ENCODE measurements at places on chromosomes 2 and 18.

- DNase-seq: peak; percentile 59
Observed at GRCh38 chr2:163155279-163155883, 316.8 kb upstream of the KCNH7 start.

GRCh38 chr18:45670281-45670962, 53.6 kb upstream of the SLC14A1 start:
- no peak for DNase-seq

GRCh38 chr2:163664610-163665009, 71.2 kb downstream of the FIGN start:
- no peak for DNase-seq

- DNase-seq: no peak
Observed at GRCh38 chr2:3249476-3249962, 128.1 kb downstream of the EIPR1 start.

GRCh38 chr18:35430721-35431373, 53.7 kb upstream of the ZNF396 start:
- DNase-seq: no peak

- DNase-seq: no peak
Observed at GRCh38 chr2:158619496-158619895, 162.7 kb downstream of the PKP4 start.
